ENCODE measurements at places on chromosomes 2 and 18. TPM values are rescaled to one million over a fixed set of nuclear protein-coding genes. Genes with fewer than 3 reads are reported as not detected.
A peak's percentile ranks its signal among the peaks of the same experiment; 100 is the strongest.

Gene CHRNG
- 0.57 TPM for total RNA-seq

Gene DLX1
- 0.09 TPM for total RNA-seq

GRCh38 chr2:11744631-11745394, 1.6 kb upstream of the LPIN1 start:
- peak overlapping the region; percentile 63 for H3K27ac ChIP-seq
- H3K4me1 ChIP-seq: peaks cover 56% of the 10 kb centered on the region
- H3K36me3 ChIP-seq: no peaks in the 10 kb centered on the region
- no peak for DNase-seq

DNA sequence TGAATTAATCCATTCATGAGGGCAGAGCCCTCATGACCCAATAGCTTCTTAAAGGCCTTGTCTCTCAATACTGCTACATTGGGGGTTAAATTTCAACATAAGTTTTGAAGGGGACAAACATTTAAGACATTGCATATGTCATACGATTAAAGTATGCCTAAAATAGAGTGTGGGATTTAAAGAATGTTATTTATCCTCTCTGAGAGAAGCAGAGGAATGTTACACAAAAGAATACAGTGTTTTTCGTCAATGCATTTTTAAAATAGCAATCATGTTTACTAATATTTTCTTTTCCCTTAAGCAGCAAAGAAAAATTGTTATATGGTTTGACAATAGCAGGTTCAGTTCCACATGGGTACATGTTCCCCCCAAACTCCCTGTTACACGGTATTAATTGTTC, 363.1 kb downstream of the NUP35 start:
- H3K27ac ChIP-seq: no peak overlapping the region
- H3K27me3 ChIP-seq: no peaks in the 10 kb centered on the region
- H3K36me3 ChIP-seq: no peaks in the 10 kb centered on the region
- no peaks in the 10 kb centered on the region for H3K4me1 ChIP-seq
- DNase-seq: no peak
- H3K4me3 ChIP-seq: no peak overlapping the region

Data from thymus (tissue), 14 donors.